ENCODE measurements at places on chromosomes 3 and 15.

DNA sequence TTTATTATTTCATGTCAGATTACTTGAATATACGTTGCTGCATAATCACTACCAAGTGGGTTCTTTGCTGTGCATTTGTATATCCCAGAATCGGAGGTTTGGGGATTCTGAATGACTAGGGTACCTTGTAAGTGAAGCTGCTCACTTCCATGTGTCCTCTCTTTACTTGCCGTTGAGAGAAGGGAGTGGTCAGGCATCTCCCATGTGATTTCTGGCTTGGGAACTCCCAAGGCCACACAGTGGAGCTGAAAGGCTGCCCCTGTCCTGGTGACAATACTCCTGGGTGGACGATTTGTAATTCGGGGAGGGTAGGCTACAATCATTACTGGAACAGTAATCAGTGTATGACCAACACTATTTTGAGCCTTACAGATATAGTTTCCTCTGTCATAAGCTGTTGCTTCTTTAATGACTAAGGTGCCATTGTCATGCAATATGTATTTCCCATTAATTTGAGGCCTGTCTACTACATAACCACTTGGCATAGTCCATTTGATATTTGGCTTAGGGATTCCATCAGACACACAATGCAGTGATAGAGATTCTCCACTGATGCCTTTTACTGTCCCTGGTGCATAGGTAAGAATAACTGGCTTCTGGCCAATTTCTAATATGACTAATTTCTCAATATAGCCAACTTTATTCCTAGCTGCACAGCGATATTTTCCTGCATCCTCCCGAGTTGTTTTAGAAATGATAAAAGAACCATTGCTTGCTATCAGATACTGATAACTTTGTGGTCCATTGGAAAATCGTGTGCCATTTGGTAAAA is 24.0 kb downstream of the IGSF10 start:
- DNase-seq, result no peak

- DNase-seq, result no peak
Measured at GRCh38 chr3:100246999-100247398, 13.8 kb upstream of the TBC1D23 start.

DNA sequence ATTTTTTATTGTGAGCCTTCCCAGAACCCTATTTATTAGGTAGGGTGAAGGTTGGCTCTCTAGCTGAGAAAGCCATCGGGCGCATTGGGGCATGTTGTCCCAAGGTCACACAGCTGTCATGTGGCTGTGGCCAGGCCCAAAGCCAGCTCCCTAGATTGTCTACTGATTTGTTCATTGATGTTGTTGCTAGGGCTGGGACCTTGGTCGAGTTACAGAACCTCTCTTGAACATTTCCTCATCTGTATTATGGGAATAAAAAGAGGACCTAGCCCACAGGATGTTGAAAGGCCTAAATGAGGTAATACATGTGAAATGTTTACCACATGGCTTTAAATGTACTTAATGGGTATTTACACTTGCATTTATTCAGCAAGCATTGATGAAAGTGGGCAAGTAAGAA is 252.5 kb downstream of the SUCLG2 start:
- no peak for DNase-seq

DNA sequence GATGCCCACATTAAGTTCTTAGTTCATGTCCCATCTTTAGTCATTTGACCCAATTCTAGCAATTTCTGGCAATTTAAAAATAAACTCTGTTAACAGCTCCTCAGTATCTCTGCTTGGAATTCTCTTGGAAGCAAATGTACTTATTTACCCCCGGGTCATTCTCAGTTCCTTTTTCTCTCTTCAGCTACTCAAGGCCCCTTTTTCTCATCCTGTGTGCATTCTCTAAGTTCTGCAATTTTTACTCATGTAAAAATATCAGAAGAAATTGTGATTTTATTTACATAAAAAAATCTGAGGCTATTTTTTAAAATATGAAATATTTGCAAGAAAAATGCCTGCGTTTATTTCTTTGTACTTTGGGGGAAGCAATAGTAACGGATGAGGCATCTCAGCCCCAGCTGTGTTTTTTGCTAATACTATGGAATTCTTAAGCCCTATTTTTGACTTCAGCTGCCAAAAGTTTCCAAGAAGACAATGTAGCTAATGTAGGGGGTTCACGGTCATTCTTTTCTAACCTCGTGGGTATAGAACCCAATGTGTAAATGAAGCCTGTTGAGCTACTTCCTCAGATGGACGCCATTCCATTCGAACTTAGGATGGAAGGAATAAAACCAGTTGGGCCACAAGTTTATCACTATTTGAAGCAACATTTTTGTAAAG is 20.0 kb downstream of the CERS3 start:
- DNase-seq, result no peak

GRCh38 chr3:29397406-29397805 is 116.5 kb downstream of the RBMS3 start:
- DNase-seq, result no peak

GRCh38 chr3:26084629-26085028 is 294.7 kb downstream of the OXSM start:
- no peak for DNase-seq

DNA sequence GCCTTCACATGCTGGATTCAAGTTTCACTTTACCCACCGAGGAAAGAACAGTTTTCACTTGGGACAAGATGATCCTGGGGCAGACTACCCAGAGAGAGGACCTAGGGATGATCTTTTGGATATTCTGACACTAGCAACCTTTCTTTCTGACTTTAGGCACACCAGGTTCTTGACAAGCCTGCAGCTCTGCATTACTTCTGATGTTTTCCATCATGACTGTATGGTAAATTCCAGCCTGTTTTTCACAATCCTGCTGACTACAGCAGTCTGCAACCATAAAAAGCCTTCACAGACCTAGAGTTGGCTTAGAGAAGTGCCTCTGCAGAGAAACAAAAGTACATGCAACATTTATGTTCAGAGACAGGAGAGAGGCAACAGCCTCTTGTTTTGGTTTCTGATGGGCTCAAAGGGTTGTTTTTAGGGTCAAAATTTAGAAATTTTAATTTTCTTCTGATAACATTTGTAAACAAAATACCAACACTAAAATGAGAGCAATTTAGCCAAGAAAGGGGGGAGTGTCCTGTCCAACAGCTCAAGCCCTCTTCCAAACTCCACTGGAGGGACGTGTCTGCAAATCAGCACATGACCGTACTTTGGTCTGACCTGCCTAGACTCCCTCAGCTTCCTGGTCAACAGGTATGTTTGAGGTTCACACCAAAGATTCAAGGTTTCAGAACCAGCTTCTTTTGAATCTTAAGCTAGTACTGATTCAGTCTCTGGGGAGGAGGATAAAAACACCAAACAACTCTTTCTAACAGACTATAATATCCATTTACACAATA is 799 bp downstream of the ABI3BP start:
- DNase-seq, result no peak

- DNase-seq, result no peak
Measured at GRCh38 chr3:72242326-72242725, 457.4 kb upstream of the PROK2 start.

GRCh38 chr3:109387201-109387600 is 49.9 kb upstream of the DPPA4 start:
- no peak for DNase-seq

DNA sequence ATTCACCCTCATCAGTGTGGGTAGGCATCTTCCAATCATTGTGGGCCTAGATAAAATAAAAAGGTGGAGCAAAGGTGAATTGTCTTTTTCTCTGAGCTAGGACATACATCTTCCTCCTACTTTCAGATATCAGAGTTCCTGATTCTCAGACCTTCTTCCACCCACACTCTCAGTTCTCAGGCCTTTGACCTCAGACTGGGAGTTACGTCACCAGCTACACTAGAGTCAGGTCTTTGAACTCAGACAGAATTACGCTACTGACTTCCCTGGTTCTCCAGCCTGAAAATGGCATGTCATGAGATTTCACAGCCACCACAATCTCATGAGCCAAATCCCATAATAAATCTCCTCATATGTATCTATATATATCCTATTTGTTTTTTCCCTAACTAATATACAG is 39.0 kb downstream of the STRIT1 start:
- DNase-seq, result no peak

DNA sequence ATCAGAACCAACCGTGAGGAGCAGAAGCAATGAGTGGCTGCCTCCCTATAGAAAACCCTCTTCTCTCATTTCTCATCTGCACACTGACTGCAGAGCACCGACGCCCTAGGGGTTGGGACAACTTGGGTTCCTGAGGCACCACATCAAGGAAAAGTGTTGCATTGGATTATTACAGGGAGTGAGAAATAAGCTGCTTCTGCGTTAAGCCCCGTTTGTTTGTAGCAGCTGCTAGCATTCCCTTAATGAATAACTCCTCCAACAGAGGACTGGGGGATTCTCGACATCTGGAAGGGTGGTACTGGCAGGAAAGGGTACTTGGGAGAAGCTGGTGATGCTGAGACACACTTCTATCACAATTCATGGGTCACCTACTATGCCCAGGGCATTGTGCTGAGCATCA is 25.3 kb upstream of the AGBL1 start:
- no peak for DNase-seq

- no peak for DNase-seq
Measured at GRCh38 chr15:90219421-90220141, 14.2 kb downstream of the CIB1 start.

GRCh38 chr15:60584355-60584998 is 105.5 kb upstream of the ICE2 start:
- no peak for DNase-seq

DNA sequence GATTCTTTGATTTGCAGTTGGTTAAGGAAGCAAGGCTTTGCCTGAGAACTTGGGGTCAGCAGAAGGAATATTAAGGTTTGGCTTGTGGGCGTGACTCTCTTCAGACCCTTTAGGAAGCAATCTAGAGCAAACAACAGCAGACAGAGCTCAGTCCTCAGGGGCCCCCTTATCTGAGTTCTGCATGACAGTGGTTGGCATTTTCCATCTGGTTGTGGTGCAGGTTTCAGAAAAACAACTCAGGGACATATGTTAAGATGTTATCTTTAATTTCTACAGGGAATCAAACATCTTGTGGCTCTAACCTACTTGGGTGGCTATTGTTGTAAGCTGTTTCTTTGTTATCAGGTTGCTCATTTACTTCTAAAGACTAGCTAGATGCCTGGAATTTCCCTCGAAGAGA is 141.4 kb downstream of the VPS8 start:
- DNase-seq, result no peak

DNA sequence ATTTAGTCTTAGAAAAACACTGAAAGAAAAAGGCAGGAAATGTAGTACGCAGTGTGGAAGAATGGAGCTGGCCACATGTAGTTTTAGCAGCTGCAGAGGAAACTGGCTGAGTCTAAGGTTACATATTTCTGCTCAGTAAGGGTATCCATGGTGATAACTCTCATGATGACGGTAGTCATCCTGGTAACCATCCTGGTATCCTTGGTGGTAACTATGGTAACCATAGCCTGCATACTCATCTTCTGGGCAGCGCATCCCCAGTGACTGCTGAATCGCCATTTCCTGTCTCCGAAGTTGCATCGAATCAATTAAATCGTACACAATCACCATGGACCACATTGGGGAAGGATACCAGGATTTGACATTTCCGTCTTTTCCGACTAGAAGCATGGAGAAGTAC is 35.7 kb downstream of the CCDC80 start:
- DNase-seq, result no peak

DNA sequence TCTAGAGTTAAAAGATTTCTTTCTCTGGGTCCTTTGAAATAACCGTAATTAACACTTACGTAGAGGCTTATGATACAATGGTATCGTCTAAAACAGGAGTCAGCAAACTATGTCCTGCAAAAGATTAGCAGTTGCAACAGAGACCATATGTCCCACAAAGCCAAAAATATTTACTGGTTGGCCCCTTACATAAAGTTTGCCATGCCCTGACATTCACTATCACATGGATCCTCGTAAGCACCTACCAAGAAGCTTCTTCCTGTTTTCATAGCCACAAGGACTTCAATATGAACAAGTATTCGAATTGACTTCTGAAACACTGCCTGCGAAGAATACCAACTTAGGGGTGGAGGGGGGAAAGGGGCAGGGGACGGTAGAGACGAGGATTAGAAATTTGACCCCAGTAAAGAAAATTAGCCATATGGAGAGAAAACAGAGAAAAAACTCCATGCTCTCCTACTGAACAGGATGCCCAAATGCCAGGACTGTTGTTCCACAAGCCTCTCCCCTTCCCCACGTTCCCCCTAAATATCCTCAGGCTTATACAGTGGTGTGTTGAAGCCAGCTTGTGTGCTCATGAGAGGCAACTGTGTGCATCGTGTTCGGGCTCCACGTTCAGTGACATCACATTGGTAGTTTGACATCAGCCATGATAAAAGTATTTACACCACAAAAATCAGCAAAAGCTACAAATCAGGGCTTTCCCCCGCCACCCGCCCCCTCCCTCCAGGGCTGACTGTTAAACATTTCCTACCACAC is 144.1 kb upstream of the HES1 start:
- DNase-seq, result no peak

- peak; percentile 79 for DNase-seq
Measured at GRCh38 chr3:4976109-4976508, 3.1 kb upstream of the BHLHE40 start.

DNA sequence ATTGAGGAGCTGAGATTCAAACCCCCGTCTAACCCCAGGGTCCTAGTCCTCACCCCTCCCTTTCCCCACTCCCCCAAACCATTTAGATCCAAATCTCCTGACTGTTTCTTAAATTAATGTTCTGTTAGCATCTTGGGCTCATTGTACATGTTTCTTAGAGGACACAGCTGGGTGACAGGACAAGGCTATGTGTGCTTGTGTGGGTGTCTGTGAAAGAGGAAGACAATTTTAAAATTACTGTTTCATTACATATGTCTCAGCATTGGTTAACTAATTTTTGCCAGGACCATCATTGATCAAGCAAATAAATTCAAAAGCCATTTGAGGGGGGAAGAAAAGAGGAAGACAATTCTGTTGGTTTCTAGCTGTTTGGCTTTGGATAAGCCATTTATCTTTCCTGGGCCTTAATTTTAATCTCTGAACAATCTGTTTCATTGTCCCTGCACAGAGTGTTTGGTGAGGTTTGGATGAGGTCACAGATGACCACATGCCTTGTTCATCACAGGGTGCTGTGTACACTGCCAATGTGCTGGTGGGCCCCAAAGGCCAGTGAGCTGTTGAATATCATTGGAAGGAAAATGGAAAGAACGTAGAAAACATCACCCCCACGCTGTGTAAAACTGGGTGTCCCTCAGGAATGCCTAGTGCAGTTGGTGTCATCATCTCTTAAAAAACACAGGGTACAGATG is 51.9 kb downstream of the RPLP1 start:
- DNase-seq, result peak; percentile 9

DNA sequence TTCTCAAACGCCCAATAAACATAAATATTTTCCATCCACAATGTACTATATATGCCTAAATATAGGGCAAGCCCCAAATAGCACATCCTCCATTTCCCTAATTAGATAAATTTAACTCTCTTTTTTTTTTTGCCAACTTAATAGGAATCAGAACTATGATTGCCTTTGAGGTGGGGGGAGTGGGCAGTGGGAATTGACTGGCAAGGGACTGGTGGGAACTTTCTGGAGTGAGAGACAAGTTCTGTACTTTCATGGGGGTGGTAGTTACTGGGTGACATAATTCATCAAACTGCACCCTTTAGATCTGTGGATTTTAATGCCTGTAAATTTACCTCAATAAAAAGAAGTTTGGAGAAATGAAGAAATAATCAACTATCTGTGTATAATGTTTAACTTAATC is 88.2 kb upstream of the CTDSPL start:
- no peak for DNase-seq
